AG04450 (cell line): ENCODE measurements at places on chromosomes 11 and 22.

- DNase-seq, result no peak
Measured at GRCh38 chr22:45891471-45891995, 85.4 kb downstream of the WNT7B start.

GRCh38 chr22:28892175-28892731 lies 8.9 kb downstream of the ZNRF3 start:
- no peak for DNase-seq

GRCh38 chr11:121104312-121104762 lies 3.3 kb downstream of the TECTA start:
- DNase-seq, result no peak

GRCh38 chr22:20128902-20129746 lies 2.5 kb upstream of the ZDHHC8 start:
- DNase-seq, result no peak

DNA sequence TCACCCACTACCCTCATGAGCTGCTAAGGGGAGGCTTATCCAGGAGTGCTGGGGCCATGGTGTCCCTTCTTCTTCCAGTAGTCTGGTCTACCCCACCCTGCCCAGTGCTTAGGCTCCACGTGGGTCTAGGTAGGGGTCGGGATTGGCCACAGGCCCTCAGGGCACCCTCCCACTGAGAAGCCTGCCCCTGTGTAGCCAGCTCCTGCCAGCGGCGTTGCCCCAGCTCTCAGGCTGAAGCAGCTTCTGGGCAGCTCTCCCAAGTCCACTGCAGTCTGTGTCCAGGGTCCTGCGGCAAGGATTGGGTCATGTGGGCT lies 24.0 kb upstream of the RIC3 start:
- DNase-seq, result no peak

- DNase-seq, result no peak
Measured at GRCh38 chr11:20949585-20949984, 280.2 kb downstream of the NELL1 start.

DNA sequence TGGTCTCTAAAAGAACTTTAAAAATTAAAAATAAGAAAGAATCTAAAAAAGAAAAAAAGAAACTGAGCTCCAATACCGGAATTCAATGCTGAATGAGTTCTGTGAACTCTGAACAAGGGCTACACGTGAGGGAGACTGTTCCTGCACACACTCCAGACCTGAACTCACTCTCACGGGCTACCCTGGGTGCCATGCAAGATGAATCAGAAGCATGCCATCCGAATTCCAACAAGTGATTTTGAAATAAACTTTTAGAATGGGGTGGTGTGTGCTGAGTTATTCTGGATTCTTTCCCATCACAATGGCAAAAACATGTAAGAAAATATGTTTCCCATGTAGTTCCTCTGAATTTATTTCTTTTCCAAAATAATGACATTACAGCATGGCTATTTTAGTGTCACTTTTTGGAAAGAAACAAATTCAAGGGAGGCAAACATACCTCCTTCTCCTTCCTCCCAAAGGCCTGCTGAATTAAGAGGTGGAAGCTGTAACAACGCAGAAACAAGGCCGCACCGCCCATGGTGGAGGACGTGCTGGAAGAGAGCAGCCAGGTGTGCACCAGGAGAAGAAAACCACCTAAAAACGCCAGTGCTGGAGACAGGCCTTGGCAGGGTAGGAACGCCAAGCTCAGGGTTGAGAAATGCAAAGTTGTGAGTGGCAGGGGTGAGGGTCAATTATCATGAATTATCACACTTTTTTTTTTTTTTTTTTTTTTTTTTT lies 63.2 kb upstream of the ARFGAP3 start:
- DNase-seq, result no peak

DNA sequence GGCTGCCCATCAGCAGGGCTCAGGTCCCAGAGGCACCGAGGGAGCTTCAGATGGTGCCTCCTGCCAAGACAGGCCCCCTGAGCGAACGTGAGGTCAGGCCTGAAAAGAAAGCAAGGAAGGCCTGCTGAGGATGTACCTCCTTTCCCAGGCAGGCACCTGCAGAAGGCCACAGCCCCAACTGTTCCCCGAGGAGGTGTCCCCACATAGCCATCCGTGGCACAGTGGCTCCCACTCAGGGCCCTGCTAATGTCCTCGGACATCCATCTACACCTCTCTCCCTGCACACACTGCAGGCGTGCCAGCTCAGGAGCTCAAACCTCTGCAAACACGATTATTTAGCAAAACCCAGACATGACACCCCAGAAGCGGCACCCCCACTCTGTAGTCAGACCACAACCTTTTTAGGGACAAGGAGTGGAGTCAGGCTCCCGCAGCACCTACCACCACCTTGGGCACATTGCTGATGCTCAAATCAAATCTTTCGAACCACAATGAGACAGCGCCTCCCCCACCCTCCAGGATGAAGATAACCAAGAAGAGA lies 36.9 kb downstream of the SHANK2 start:
- no peak for DNase-seq

DNA sequence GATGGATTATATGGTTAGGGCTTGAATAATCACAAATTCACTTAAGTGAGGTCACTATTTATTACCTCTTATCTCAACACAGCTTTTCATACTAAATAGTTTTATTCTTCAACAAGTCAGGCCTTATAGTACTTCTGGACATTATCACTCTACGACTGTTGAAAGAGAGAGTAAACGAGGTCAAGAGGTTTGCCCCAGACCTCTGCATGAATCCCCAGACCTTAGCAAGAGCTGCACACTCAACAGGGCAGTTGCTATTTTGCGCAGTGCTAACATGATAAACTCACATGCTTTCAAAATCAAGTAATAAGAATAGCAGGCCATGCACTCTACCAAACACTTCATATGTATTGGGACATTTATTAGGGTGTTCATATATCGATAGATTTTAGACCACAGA lies 60.5 kb downstream of the DDI1 start:
- no peak for DNase-seq

DNA sequence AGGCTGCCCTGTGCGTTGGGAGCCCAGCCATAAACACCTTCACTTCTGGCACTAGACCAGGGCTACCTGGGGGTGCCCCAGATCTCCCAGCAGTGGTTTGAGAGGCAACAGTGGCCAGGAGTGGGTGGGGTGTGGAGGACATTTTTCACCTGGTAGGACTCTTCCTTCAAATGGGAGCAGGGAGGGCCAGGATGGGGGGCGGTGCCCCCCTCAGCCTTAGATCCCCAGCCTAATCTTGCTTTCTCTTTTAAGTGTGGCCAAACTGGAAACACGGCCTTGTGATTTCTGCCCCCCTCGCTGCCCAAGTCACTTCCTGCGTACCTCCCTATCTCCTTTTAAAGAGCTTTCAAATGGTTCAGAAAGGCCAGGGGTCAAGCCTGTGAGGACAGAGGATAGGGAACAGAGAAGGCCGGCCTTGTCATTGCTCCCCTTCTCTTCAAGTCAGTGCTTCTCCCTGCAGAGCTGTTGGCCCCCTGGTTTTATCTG lies 800 bp downstream of the KCNJ5 start:
- DNase-seq, result no peak

DNA sequence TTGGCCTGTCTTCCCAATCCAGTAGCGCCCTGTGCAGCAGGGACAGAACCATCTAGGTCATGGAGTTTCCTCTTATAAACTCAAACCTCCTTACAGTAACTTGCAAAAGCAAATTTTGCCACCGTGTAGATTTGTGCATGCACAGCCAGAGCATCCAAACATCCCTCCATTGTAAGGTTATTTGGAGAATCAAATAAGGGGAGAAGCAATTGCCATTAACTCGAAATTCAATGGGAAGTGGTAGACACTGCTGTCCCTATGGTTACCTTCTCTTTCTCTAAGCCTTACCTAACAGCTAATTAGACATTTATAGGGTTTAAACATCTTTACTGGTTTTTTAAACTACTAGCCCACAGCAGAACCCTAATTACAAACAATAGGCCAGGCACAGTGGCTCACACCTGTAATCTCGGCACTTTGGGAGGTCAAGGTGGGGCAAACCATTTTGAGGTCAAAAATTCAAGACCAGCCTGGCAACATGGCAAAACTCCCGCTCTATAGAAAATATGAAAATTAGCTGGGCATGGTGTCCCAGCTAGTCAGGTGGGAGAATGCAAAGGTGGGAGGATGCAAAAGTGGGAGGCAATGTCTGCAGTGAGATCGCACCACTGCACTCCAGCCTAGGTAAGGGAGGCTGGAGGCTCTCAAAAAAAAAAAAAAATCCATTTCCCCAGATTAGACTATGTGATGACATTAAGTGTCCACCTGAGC lies 6.6 kb downstream of the HSPA8 start:
- DNase-seq, result no peak

DNA sequence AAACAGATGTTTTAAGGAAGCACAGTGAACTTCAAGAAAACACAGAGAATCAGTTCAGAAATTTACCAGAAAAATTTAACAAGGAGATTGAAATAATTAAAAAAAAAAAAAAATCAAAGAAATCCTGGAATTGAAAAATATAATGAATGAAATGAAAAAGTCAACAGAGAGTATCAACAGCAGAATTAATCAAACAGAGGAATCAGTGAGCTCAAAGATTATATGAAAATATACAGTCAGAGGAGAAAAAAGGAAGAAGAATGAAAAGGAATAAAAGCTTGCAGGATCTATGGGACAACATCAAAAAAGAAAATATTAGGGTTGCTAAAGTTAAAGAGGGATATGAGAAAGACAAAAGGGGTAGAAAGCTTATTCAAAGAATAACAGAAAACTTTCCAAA lies 82.3 kb downstream of the XRRA1 start:
- DNase-seq, result no peak

DNA sequence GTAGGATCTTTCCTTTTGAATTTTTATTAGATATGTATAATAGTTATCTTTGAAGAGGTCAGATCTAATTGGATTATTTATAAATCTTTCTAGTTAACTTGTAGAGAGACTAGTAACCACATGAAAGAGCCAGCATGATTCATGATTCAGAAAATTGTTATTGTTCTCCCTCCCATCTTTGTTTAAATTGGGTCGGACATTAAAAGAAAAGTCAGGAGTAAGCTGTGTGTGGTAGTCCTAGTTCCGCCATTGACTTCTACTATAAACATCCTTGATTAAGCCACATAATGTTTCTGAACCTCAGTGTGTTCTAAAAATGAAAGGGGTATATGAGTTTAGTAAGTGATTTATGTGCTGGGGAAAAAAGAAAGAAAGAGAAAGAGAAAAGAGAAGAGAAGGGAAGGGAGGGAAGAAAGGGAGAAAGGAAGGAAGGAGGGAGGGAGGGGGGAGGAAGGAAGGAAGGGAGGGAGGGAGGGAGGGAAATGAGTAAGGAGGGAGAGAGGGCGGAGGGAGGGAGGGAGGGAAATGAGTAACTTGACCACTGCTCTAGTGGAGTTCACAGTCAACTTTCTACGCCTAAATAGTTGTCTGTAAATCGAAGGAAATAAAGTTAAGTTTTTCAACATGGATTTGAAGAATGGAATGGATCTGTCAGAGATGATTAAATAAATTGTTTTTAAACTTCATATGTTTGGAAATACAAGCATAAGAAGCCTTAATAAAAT lies 32.9 kb downstream of the SIK2 start:
- no peak for DNase-seq

- DNase-seq, result no peak
Measured at GRCh38 chr11:106021181-106021966, 666 bp downstream of the MSANTD4 start.

GRCh38 chr11:69461272-69461962 lies 20.0 kb upstream of the LINC01488 start:
- DNase-seq, result no peak

GRCh38 chr22:33018232-33018864 lies 39.8 kb downstream of the SYN3 start:
- peak; percentile 10 for DNase-seq

GRCh38 chr11:118771547-118772288 lies 19.2 kb downstream of the DDX6 start:
- DNase-seq, result no peak
